ENCODE measurements at places on chromosomes 3 and 15.

GRCh38 chr15:40006003-40006402, 33.0 kb downstream of the SRP14 start:
- DNase-seq: no peak

DNA sequence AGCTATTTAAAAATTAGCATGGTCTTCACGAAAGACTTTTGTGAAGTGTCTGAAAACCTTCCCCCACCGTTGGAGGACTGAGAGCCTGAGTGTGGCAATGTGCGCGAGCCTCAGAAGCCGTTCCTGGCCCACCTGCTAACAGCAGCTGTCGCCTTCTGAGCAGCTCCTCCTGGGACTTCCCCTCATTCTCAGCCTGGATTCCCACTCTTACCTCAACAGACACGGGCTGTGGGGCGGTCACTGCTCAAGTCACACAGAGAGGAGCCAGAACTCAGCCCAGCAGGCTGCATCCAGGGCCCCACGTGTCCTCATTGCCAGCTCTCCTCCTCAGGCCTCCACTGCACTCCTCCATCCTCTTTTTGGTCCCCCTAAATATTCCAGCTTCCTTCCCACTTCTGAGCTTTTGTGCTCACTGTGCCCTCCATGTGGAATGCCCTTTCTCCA, 7.8 kb downstream of the DNASE1L3 start:
- DNase-seq: no peak

- DNase-seq: no peak
Measured at GRCh38 chr3:188947401-188948280, 224.1 kb upstream of the TPRG1 start.

GRCh38 chr3:48394391-48394790, 22.4 kb downstream of the FBXW12 start:
- DNase-seq: no peak

DNA sequence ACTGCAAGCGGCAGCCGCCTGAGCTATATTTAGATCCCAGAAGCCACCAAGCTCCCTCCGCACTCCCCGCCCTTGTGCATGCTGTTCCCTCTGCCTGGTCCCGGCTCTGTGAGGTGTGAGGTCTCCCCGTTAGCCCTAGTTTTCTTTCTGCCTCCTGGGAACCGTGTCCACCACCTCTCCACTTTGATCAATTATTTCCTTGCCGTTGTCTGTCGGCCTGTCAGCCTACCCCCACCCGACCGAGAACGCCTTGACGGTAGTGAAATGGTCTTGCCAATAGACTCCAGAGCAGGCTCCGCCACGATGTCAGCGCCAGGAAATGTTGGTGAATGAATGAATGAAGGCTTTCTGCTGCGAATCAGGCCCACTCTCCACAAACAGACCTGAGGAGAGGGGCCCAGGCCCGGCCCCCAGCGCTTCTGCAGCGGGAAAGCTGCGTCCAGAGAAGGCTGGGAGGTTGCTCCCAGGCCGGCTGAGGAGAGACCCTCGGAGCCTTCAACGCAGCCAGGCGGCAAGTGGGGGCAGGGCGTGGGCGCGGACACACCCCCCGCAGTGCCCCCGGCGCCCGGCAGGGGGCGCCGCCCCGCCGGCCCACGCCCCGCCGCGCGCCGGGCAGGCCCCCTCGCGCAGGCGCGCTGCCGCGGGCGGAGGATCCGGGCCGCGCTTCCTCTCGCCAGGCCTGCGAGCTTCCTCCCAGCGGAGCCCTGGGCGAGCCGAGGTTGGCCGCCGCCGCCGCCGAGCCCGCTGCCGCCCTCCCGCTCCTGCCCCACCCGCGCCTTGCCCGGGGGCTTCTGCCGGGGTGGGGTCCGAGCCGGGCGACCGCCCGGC, at the start of gene CSK:
Gene CSK, plus strand, starts transcription at position 650 of the 828 bp plus-strand sequence. CDS start 16,218 bp downstream, outside the sequence.
- peak; percentile 62 for DNase-seq

DNA sequence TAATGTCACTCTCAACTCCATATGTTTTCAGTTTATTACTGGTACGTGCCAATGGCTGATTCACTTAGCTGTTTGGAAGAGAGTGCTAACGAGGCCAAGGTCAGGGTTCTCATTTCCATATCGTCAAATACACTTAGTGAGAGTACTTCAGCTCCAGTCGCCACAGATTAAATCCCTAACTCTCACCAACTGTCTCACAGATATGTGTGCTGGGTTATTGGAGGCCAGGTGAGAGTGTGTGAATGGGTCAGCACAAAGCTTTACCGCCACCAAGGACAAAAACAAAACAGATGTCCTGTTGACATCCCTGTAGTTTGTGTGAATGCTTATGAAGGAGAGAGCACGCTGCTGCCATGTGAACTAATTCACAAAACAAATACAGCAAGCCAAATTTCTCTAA, 133.5 kb upstream of the TBL1XR1 start:
- no peak for DNase-seq

- no peak for DNase-seq
Measured at GRCh38 chr3:112302150-112302830, 8.3 kb upstream of the SLC9C1 start.

GRCh38 chr3:148146947-148147826, 550.5 kb upstream of the AGTR1 start:
- DNase-seq: no peak

GRCh38 chr15:43905755-43906154, 79.0 kb downstream of the WDR76 start:
- no peak for DNase-seq

- DNase-seq: no peak
Measured at GRCh38 chr15:68403161-68403941, 28.6 kb downstream of the ITGA11 start.

- no peak for DNase-seq
Measured at GRCh38 chr3:48957006-48957705, 32.9 kb upstream of the P4HTM start.

- DNase-seq: no peak
Measured at GRCh38 chr3:25789209-25789595, 688 bp upstream of the OXSM start.

- no peak for DNase-seq
Measured at GRCh38 chr3:90054311-90054710, 946.9 kb downstream of the EPHA3 start.

DNA sequence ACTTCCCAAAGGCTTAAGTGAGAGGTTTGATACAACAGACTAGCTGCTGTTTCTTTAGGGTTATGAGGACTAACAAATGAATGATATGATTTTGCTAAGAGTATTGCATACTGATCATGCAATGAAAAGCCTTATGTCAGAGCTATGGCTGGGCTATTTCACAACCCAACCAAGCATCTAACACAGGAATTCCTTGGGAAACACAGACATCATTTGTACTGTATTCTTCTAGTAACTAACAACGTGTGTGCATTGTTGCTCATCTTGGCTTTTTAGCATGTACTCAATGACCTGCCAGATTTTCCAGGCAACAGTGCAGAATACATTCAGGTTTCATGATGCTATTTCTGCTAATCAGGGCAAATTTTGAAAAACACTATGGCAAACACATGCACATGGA, 19.3 kb downstream of the PDZRN3 start:
- no peak for DNase-seq

DNA sequence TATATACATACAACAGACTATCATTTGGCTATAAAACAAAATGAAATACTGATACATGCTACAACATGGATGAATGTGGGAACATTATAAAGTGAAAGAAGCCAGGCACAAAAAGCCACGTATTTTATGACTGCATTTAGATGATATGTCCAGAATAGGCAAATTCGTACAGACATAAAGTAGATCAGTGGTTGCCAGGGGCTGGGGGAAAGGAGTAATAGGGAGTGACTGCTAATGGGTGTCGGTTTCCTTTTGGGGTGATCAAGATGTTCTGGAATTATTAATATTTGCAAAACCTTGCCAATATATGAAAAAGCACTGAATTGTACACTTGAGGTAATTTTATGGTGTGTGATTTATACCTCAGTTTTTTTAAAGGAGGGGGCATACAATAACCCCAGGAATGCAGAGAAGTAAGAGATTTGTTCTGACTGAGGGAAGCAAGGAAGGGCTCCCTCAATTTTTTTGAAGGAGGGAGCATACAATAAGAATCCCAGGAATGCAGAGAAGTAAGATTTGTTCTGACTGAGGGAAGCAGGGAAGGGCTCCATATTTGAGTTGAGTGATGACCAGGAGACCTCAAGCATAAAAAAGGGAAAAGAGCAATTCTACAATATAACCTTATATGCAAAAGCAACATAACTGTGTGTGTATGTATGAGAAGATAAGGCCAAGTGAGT, 6.2 kb downstream of the PSMD6 start:
- no peak for DNase-seq

DNA sequence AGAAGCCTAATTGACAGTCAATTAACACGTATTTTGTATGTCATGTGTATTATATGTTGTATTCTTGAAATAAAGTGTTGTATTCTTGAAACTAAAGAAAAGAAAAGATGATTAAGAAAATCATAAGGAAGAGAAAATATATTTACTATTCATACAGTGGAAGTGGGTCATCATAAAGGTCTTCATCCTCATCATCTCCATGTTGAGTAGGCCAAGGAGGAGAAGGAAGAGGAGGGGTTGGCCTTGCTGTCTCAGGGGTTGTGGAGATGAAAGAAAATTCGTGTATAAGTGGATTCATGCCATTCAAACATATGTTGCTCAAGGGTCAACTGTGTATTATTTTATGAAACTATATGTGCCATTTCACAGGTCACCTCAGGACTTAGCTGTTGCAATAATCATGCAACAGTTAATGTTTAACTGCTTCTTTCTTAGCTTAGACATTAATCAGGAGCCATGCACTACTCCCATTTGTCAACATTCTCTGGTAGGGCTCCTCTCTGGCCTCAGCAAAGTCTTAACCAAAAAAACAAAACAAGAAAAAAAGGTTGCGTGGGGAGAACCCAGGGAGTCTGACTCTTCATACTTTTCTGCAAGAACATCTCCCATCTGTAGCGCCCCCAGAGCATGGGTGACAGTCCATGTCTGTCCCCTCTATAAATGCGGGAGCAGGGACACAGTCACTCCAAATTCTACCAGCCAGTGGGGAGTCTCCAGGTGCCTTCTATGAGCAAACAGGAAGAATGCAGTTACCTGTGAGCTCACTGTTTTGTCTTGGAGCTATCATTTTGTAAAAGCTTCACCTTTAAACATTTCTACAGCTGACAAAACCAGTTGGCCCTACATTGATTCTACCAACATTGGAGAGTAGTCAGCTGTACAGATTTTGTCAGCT, 19.9 kb upstream of the LRRC2 start:
- no peak for DNase-seq

- DNase-seq: no peak
Measured at GRCh38 chr15:60541481-60542299, 62.7 kb upstream of the ICE2 start.

DNA sequence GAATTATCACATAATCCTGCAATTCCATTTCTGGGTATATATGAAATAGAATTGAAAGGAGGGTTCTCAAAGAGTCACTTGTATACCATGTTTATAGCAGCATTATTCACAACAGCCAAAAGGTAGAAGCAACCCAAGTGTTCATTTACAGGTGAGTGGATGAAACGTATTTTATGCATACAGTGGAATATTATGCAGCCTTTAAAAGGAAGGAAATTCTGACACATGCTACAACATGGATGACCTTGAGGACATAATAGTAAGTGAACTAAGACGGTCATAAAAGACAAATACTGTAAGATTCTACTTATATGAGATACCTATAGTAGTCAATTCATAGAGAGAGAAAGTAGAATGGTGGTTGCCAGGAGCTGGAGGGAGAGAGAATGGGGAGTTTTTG, 110.8 kb upstream of the LIPC start:
- DNase-seq: no peak

DNA sequence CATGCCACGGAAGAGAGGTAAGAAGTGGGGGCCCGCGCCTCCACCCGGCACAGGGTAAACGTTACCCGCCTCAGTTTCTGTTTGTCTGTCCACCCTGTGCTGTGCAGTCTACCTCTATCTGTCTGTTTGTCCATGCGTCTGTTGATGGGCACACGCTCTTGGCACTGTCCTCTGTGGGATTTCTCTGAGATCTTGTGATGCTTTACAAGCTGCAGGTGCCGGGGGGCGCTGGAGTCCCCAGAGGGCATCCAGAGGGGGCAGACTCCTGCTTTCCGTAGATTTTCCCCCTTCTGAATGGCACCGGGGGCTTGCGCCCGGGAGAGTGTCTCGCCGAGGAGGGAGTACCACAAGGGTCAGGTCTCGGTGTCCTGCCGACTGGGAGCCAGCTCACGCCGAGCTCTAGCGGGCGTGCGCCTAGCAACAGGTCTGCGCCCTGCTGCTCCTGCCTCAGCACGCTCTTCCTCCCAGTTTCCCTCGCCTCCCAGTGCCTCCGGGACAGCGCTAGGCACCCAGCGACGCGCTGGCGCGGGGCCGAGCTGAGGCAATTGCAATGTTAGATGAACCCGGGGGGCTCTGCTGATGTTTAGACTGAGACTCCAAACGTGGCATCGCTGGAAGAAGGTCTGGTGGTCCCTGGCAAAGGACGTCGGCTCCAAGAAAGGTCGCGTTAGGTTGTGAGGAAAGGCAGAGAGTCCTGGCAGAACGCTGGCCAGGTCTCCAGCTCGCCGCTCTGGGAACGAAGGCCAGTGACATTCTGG, 667 bp downstream of the CEMIP start:
- no peak for DNase-seq

- no peak for DNase-seq
Measured at GRCh38 chr3:106809041-106809440, 568.2 kb upstream of the CCDC54 start.

DNA sequence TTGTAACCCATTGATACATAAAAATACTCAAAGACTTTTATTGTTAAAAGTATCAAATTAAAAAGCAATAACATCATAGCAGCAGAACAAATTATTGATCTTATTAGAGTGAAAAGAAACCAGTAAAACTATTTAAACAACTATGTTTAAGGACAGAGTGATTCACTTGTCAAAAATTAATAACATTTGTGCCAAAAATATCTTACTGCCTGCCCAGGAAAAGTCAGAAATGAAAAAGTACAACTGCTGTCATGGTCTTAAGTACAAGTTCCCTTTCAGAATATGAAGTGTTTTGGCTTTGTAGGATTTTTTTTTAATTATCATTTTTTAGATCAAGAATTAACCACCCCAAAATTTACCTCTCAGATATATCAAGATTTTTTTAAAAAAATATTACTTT, 3.4 kb downstream of the IFT57 start:
- DNase-seq: no peak

DNA sequence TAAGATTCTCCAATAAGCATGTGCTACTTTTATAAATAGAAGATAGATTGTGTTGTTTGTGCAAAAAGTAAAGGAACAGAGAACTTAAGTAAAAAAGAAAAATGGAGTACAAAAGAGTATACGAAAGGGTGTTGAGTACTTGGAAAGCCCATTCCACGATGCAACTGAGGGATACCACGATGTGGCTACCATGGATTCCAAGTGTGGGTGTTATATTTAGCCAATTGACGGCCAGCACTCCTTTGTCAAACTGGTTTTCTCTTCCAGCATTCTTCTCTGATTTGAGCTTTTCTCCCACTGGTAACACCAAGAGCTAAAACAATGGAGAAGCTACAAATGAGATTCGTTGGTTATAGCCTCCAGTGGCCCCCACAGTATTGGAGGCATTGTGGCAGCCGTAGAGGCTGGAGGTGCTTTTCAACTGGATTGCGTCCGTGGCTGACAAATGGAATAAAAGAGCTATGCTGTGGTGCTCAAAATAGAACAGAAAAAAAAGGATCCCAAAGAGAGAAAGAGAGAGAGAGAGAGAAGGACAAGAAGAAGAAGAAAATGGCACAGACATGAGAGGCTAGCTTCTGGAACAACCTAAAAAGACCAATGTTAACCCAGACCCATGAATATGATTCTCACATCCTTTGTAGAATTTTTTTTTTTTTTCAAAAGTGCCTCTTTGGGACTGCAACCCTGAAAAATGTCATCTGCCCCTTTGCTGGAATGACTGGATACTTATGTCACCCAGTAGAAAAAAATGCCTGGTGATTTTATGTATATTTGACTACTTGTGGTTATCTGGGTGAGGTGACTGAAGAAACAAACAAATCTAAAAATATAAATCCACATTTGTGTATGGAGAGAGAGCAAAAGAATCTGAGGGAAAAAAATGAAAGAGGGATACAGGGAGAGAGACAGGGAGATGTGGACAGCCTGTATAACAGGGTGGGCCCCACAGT, 345.1 kb downstream of the RORA start:
- DNase-seq: no peak

Data from activated CD4-positive, alpha-beta T cell treated with anti-CD3 and anti-CD28 coated beads for 24 hours (primary cell).